ENCODE measurements at places on chromosomes 3 and 15.

DNA sequence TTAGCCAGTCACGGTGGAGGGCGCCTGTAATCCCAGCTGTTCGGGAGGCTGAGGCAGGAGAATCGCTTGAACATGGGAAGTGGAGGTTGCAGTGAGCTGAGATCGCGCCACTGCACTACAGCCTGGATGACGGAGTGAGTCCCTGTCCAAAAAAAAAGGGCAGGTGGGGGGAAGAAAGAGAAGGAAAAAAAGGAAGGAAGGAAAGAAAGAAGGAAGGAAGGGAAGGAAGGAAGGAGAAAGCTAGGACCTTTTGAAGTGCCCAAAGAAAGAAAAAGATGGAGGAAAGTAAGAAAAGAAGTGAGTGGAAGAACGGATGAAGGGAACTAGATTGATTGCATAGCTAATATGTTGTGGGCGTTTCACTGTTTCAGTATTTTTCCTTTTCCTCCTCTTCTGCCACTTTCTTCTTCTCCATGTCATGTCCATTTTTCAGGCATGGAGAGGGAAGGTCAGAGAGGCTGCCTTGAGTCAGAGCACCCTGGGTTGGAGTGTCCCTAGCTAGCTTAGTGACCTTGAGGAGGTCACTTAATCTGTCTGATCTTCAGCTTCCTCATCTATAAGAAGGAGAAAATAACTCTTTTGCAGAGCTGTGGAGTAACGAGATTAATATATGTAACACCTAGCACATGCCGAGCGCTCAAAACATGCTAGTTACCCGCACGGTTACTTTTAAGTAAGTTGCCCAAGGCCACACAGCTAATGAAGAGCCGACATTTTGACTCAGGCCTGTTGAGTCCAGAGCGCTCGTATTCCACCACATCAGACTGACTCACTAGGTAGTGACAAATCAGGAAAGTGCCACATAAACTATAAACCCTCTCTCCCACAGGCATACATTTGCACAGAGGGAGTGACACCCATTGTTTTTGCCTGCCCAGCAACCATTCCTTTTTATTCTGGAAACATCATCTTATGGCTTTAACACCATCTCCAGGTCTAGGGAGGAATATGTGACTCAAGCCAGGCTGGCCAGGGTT, 42.2 kb downstream of the BHLHE40 start:
- DNase-seq = peak; percentile 74

DNA sequence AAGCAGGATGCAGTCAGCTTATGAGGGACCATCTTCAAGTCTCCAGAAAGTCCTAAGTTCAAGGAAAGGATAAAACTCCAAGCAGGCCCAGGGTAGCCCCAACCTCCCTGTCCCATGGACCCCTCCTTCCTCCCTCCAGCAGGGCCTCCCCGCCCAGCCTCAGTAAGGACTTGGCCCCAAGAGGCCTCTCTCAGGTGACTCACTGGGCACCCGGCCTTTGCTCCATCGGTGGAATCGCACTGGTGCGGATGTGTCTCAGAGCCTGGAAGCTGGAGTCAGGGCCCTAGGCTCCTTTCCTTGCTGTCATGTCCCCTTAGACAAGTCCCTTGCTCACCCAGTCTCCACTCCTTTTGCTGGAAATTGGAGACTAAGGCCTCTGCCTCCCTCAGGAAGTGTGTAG, 114.4 kb upstream of the RNF7 start:
- no peak for DNase-seq

- DNase-seq = no peak
Measured at GRCh38 chr15:66859688-66860253, 157.7 kb downstream of the SMAD6 start.

DNA sequence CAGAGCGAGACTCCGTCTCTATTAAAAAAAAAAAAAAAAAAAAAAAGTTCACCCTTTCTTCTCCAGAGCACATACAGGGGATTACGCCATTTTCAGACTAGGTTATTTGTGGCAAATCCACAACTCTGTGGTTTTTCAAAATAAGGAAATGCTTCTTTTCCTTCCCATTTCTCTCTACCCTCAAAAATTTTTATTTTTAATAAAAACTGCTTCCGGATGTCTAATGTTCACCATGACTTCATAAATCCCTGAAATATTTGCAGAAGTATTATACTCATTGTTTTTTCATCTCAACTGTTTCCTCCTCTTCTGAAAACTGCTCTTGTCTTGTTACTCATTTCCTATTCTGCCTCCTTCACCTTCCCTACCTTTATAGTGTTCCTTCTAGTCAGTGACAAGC, 45.0 kb upstream of the SLC12A8 start:
- no peak for DNase-seq

DNA sequence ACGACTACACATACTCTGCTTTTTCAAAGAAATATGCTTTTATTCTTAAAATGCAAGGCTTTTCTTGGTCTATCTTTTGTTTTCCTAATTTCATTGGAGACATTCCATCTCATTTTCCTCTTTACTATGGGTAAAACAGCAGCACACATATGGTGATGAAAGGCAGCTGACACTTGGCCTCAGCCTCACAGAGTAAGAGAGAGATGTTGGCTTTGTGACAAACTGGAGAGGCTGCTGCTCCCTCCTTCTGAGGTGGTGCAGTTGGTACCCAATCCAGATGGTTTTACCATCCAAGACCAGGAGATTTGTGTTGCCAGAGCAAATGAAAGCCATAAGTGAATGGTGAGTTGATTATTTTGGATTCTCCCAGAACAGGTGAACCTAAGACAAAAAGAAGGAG, 13.2 kb upstream of the SLC2A2 start:
- no peak for DNase-seq

DNA sequence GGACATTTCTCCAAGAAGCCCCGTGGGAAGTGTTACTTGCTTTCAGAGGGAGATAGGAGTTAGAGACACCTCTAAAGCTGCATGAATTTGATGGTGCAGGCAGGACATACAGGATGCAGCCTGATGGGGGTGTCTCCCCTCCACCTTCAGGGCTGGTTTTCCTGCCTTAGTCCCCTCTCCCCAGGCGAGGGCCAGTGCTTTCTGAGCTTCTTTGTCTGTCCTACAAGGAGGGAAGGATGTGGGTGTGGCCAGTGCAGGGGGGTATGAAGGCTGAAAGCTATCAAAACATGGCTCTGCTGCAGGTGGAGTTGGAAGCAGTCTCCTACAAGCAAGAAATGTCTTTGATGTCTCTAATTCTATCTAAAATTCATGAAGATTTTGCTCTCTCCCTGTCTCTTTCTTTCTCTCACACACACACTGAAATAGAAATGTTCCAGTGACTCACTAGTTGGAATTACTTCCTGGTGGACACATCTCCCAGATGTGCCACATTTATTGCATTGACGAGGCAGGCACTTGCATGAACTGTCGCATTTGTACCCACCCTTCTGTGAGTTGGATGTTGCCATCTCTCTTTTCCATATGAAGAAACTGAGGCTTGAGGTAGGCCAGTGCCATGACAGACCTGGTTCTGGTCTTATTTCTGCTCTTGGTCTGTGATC, 13.9 kb upstream of the PODXL2 start:
- no peak for DNase-seq

- no peak for DNase-seq
Measured at GRCh38 chr3:68973639-68974038, 39.8 kb downstream of the EOGT start.

- DNase-seq = peak; percentile 52
Measured at GRCh38 chr3:14461748-14462324, 59.4 kb downstream of the SLC6A6 start.

- DNase-seq = no peak
Measured at GRCh38 chr15:68667800-68668625, 89.2 kb downstream of the CORO2B start.

- no peak for DNase-seq
Measured at GRCh38 chr3:87390353-87390752, 114.0 kb upstream of the POU1F1 start.

GRCh38 chr3:62951037-62951613, 75.9 kb upstream of the CADPS start:
- no peak for DNase-seq

DNA sequence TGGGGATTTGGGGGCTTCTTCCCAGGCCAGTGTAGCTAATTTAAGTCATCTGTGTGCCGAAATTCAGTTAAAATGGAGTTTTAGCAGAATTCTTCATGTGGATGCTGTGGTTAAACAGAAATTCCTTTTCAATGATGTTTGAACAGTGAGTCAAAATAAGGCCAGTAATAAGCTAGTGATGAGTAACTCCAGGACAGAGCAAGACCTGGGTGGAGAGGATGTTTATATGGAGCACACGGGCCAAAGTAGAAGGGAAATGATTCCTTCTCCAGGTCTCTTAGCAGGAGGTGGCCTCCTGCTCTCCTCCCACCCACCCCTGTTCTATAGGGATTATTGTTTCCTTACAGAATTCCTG, 31.9 kb upstream of the UACA start:
- DNase-seq = peak; percentile 97

DNA sequence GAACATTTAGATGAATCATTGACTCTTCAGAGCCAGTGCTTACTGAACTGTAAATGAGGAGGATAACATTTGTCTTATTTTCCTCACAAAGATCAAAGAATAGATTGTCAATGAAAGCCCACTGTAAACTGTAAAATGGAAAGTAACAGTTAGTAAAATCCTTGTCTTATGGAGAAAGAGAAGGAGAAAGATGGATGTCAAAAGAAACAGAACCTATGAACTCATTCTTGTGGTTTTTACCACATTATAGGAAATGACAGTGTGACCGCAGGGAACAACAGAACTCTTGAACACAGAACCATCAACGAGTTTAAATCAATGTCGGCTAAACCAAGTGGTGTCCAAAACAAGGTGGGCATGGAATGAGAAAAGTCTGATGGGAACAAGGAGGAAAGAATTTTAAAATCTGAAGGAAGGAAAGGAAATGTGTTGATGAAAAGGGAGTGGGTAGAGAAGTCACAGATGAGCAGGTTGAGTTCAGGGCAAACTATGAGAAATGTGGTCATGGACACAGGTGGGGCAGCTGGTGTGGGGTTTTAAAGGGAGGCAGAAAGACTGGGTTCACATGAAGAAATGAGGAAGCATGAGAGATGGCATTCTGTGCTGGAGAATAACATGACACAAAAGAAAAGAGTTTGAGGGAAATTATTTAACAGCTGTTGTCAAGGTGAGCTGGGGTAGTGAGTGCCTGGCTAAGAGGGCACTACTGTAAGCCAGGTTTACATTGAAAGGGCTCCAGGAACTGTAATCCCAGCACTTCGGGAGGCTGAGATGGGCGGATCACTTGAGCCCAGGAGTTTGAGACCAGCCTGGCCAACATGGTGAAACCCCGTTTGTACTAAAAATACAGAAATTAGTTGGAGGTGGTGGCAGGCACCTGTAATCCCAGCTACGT, 42.4 kb upstream of the ETV5 start:
- DNase-seq = no peak

DNA sequence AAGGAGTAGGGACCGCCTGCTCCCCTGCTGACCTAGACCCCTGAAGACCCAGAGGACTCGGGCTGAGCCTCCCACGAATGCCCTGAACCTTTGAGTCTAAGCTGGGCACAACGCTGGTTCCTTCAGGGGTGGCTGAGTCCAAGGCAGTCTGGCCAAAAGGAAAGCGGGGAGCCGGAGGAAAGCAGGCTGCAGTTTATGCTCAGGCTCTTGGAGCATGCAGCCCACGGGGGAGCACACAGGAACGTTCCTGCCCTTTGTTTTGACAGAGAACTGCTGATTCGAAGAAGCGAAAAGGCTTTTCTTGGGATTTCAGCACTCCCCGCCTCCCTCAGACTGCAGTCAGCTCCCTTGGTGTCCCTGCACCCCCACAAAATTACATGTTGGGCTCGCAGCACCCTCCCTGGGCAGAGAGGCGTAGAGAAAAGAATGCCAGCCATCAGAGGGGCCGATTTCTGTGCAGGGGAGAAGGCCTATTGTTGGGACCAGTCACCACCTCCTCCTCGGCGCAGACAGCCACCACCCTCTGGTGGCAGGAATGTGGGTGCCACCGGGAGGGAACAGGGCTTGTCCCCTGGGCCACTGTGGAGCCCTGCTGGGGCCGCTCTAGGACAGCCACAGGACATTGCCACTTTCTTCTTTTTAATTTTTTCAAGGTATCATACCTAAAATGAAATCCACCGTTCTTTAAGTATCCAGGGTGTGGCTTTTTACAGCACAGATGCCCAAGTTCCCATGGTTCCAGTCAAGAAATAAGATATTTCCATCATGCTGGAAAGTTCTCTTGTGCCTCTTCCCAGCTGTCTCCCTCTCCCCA, 72.2 kb downstream of the SMAD6 start:
- peak; percentile 70 for DNase-seq

GRCh38 chr3:52330194-52330805, 14.2 kb downstream of the DNAH1 start:
- DNase-seq = no peak

- no peak for DNase-seq
Measured at GRCh38 chr3:133162670-133163305, 124.6 kb downstream of the TMEM108 start.

GRCh38 chr3:97200387-97200786, 386.0 kb downstream of the EPHA6 start:
- no peak for DNase-seq

DNA sequence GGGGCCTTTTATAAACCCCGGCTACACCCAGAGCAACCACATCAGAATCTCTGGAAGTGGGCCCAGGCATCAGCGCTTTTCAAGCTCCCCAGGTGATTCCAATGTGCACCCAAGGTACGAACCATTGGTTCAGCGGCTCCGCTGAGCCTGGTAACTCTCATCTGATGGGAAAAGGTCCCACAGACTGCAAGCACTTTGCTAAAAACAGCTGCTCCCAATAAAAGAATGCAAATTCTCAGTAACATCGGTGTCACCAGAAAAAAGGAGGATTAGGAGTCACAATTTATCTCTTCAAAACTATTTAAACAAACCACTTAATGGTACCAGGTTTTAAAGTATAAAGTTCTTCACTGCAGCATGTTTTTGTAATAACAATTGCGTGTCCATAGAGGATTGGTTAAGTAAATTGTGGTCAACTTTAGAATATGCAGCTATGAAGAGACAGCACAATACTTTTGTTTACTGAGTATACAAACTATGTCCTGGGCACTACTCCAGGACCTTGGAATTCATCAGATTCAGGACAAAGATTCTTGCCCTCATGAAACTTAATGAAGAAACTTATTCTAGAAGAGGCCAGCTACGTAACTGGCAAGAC, 660.7 kb upstream of the ADAMTS9 start:
- DNase-seq = peak; percentile 66

DNA sequence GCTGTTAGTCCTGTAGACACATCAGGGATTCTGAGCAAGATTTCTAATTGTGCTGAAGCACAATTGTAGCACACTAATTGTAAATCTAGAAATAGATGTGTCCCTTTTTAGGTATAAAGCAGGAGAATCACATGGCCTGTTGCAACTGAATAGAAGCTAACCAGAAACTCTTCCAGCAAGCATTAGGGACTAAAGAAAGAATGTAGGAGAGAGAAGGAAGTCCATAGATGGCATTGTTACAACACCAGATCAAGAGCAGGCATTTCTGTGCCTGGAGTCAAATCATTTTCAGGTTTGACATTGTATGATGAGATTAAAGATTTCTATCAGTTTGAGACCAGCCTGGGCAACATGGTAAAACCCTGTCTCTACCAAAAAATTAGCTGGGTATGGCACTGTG, 27.4 kb downstream of the CALML4 start:
- DNase-seq = no peak

- DNase-seq = no peak
Measured at GRCh38 chr15:73754461-73754860, 1.3 kb upstream of the INSYN1 start.
